ENCODE measurements at places on chromosomes 7 and 10.
A peak's percentile ranks its signal among the peaks of the same experiment; 100 is the strongest.

GRCh38 chr7:20112696-20113095 is 104.5 kb downstream of the MACC1 start:
- DNase-seq = no peak

GRCh38 chr10:118234683-118235082 is 107.4 kb downstream of the FAM204A start:
- DNase-seq = no peak

DNA sequence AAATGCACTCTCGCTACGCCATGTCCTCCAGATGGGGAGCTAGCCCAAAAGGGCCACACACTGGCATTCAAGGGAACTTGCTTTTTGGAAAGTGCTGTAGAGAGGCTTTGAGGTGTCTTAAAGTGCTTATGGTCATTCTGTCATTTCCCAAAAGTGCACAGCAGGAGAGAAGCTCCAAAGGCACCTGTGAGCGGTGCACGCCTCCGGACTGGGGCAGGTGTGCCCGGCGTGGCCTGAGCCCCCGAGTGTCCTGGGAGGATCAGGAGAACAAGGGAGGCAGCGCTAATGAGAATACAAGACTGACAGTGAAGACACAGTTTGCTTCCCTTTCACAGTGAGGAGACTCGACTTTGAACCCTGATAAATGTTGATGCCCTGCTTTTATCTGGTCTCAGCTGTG is 419.0 kb upstream of the MKI67 start:
- DNase-seq = no peak

DNA sequence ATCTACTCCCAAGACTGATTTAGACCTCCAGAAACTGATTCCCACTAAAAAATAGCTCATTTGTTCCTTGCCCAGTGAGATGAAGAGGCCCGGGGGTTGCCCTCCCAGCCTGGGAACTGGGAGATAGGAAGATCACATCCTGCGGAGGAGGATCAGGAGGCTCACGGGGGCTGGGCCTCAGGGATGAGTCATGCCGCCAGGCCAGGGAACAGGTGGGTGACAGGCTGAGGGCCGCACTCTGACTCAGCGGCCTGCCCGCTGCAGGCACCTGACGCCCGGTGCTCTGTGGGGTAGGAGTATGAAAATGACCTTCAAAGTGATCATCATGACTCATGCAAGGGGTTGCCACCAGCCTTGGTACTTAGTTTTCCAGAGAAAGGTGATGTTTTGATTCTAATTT is 104.5 kb upstream of the ZPBP start:
- peak; percentile 48 for DNase-seq

DNA sequence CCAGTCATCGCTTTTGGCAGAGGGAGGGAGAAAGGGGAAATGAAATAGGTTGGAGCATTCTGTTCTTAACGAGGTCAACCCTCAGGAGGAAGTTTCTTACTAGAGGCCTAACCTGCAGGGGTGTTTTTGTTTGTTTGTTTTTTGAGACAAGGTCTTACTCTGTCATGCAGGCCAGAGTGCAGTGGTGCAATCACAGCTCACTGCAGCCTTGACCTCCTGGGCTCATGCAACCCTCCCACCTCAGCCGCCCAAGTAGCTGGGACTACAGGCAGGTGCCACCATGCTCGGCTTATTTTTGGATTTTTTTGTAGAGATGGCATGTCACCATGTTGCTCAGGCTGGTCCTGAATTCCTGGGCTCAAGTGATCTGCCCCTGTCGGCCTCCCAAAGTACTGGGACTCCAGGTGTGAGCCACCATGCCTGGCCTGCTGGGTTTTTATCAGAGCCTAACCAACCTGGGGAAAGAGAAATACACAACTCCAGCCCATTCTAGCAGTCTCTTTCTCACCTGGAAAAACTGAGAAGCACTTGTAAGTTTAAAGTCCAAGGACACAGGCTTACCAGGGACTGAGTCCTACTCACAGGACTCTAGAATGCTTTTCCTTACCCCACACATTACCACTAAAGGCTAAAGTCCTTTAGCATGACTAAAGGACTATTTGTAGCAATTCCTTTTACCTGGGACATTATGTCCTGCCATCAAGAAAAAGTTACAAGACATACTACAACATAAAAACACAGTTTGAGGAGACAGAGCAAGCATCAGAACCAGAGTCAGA is 101.0 kb upstream of the EGFR start:
- DNase-seq = no peak

- no peak for DNase-seq
These were observed 537.5 kb downstream of the GPAM start for GRCh38 chr10:111646021-111646420.

GRCh38 chr7:132480534-132480933 is 95.7 kb downstream of the PLXNA4 start:
- DNase-seq = no peak

DNA sequence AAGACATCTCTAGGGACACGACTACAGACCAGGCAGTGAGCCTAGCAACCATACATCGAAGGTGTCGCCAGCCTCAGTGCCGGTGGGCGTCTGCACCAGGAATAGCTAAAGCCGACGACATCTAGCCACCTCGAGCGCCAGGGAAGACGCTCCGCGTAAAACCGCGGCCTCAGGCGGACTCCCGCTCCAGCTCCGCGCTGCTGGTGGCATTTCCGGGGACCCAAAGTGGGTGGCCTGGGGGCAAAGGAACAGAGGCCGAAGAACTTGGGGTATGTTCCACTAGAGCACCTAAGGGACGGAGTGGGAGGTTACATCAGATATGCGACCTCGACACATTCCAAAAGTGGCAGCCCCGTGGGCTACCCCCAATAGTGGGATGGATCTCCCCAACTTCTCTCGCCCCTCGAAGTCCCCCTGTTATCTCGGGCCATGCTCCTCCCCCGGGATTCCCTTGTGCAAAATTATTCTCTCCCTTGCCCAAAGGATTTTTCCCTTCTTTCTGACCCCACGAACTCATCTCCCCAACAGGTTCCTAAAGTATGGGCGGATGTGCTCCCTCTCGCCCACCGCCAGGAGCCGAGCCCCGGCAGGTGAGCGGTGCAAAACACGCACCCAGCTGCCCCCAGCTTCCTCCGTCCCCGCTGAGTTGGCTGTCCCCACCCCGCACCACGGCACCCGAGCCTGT is 1.2 kb downstream of the KCNMA1 start:
- no peak for DNase-seq

DNA sequence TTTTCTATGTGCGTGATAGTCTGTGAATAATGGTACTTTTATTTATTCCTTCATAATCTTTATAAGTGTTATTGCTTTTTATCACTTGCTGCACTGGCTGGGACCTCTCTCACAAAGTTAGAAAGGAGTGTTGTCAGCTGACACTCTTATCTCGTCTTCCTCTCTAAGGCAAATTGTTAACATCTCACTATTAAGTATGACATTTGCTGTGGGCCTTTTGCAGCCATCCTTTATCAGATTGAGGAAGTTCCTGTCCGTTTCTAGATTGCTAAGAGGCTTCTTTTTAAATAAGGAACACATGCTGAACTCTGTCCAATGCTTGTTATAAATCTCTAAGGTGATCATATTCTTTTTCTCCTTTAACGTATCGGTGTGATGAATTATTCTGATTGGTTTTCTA is 27.4 kb upstream of the DIP2C start:
- DNase-seq = no peak

GRCh38 chr10:3137958-3138726 is 34.4 kb downstream of the PITRM1 start:
- no peak for DNase-seq

GRCh38 chr10:29389935-29390334 is 101.1 kb downstream of the LYZL1 start:
- DNase-seq = no peak

- no peak for DNase-seq
These were observed 3.4 kb upstream of the RASSF4 start for GRCh38 chr10:44956226-44956625.

DNA sequence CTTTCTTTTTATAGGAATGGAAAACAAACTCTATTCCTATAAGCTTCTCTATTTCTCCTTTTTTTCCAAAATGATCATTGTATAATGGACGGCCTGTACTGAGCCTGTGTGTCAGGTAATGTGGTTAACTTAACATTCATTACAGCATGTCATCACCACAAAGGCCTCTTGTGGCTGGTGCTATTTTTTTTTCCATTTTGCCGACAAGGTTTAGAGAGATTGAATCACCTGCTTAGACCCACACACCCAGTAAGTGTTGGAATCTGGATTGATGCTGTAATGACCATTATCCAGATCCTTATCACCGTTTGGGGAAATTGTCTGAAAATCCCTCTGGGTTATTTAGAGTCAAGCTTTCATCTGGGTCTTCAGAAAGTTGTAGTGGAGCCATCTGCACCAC is 18.5 kb downstream of the AKR1B15 start:
- no peak for DNase-seq

- no peak for DNase-seq
These were observed 36.4 kb upstream of the DNAJB6 start for GRCh38 chr7:157300369-157300825.

- DNase-seq = no peak
These were observed 269.5 kb downstream of the TRIL start for GRCh38 chr7:28688651-28689050.

GRCh38 chr7:158125721-158126120 is 461.9 kb downstream of the PTPRN2 start:
- no peak for DNase-seq

DNA sequence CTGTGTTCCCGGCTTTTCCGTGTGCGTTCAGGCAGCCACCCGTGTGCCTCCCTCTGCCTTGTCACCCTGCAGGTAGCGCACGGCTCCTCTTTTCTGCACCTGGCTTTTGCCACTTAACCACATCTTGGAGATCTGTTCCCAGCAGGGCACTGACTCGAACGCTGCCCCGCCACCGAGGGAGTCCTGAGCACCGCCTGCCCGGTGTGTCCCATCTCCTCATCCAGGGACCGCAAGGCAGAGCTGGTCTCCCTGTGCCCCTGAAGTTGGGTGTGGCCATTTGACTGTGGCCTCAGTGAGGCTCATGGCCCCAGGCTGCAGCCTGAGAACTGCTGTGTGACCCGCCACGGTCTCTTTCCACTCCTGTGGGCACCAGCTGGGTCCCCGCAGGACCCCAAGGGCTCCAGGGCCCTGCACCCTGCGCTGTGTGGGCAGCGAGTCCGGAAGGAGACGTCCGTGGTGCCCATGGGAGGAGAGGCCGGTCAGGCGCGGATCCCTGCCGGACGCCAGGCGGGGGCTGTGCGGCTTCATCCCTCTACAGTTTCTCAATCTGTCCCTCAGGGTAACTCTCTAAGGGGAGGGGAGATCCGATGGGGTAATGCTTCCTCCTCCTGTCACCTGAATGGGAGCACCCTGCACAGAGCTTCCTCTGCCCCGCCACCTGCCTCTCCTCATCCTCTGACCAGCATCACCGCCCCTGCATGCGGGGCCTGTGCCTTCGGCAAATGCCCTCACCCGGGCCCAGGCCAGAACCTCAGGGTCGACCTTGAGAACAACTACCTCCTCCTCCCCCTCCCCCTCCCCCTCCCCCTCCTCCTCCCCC is 1.8 kb upstream of the INTS1 start:
- DNase-seq = no peak

DNA sequence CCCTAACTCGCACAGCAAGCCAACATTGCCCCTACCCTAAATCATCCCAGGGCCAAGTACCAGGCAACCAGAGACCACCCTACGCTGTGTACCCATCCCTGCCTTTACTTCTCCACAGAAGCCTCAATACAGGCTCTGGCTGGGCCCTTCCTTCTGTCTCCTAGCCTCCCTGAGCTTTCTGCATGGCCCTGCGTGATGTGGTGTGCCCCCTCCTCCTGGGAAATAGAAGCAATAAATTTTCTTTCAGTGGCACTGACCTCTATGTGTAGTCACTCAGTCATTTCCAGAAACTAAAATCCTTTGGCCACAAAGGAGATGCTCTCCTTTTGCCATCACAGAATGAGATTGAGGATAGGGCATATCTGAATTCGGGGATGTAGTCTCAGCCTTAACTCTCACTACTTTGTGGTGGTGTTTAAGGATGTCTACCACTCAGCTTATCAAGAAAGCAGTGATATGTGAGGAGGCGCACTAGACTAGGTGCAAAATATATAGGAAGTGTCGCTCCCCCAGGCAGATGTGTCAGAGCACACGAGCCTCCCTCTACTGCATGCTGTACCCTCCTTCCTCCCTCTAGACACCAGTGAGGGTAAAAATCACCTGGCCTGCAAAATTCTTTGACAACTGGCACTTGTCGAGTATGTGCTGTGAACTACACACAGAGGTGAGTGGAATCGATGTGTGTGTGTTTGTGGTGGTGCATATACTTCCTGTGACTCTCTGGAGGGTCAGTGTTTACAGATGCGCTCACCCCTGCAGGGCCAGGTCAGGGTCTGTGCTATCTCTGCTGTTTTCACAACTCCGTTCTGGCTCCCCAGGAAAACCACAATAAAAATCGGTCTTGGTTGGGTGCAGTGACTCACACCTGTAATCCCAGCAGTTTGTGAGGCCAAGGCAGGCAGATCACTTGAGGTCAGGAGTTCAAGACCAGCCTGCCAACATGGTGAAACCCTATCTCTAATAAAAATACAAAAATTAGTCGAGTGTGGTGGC is 825.9 kb upstream of the IGFBP3 start:
- DNase-seq = no peak

DNA sequence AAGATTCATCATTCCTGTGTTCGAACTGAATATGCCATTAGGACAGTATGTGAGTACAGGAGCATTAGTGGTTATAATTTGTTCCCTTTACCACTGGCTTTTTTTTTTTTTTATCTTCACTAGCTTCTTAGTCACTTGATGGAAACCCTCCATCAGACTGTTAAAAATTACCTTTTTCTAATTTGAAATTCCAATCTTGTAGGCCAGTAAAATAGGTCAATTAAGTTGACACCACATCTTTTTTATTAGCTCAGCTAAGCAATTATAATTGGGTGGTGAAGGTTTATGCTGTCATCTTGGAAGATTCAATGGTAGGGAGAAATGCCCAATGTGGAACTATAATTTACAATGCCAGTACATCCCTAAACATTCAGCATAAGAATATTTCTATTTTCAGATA is 6.1 kb downstream of the NRCAM start:
- DNase-seq = no peak

DNA sequence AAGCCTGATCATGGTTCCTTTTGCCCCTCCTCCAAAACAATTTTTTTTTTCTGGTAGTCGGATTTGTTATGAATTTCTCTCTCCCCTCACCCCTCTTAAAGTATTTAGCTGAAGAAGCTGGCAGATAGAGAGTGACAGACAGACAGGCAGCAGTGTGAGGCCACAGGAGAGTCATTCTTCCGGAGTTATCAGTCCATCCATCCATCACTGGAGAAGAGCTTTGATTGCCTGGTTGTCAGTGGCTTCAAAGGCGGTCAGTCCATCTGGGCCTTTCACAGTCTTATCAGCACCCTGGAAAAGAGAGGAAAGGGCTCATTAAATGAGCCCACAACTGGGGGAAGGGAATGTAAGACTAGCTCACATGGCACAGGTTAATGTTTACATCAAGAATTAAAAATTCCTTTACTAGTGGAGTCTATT is 47.4 kb downstream of the MTPN start:
- no peak for DNase-seq

Measured in activated CD4-positive, CD25-positive, alpha-beta regulatory T cell (primary cell).